ENCODE measurements at places on chromosomes 7 and 10.

GRCh38 chr7:105364684-105365083 is 24.0 kb downstream of the SRPK2 start:
- no peak for DNase-seq

GRCh38 chr7:30862995-30863705 is 48.5 kb upstream of the AQP1 start:
- DNase-seq: no peak

GRCh38 chr7:34057956-34058355 is 152.6 kb downstream of the BMPER start:
- DNase-seq: no peak

DNA sequence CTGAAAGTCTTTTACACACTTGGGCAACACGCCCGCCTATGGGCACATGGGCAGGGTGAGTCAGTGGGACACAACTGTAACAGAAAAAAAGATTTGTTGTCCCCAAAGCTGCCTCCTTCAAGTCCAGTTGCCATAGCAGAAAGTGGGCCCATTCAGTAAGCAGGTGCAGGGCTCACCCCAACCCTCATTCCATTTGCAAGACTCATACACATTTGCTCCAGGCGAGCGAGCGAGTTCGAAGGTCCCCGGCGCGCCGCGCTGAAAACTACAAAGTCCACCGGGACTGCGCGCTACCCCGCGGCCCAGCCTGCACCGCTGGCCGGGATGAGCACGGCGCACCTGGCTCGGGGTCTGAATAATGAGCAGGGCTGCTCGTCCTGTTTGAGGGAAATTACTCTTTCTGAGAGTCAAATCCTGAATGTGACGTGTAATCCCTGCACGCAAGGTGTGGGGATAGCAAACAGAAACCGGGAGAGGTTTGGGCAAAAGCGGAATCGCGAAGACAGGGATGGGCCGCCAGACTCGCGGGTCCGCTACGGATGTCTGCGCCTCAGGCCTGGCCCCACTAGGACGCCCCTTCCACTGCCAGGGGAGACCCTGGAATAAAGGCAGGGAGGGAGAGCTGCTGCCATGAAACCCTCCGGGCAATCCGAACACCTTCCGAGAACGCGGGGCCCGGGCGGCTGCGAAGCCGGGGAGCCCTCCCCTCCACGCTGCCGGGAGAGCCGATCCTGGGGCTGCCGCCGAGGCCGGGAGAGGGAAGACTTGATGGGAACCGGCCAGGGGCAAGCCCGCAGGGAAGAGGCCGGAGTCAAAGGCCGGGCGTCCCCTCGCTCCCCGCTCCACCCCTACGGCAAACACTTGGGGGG is 982 bp downstream of the COBL start:
- peak; percentile 9 for DNase-seq

GRCh38 chr7:43876241-43876640 is 6.9 kb upstream of the MRPS24 start:
- DNase-seq: no peak

DNA sequence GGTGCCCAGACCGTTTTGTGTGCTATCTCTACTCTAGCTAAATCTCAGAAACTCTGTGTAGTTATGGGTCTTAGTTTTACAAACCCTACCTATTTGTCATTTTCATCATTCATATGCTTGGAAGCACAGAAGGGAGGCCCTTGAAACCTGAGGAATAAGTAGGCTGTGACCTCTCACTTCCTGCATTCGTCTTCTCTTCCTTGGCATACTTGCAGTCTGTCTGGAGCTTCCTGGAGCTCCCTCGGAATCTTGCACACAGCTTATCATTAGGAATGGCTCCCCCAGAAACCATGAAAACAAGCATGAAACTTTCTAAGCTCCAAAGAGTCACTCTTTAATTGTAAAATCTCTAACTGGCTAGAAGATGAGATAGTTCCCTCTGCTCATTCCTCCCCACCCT is 376.9 kb upstream of the MYO3A start:
- DNase-seq: no peak

DNA sequence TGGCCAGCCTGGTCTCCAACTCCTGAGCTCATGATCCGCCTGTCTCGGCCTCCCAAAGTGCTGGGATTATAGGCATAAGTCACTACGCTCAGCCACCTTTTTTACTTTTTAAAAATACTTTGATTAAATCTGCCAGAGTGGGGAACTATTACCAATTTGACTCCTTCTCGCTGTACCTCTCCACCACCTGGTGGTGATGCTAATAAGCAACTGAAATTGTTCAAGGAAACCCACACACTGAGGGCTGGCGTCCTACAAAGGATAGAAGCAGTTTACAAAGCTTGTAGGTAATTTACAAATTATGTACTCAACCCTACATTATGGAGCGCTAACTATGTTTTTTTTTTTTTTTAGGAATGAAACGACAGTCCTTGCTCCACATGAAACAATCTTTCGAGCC is 111.1 kb downstream of the CPED1 start:
- DNase-seq: no peak

DNA sequence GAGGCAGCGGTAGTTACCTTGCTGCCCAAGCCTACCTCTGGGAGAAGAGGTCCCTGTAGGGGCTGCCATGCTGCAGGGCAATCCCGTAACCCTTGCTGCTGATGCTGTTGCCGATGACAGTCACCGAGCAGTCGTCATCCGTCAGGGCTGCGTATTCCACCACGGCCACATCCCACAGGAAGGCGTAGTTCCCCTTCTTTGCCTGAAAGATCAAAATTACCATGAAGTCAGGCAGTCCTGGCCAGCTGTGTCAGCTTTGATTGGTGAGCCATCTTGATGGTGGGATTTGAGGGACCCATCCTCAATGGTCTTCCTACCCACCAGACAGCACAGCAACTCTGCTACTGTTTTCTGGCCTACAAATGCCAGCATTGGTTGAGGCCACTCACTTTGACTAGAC is 746.8 kb downstream of the GRID1 start:
- DNase-seq: no peak

DNA sequence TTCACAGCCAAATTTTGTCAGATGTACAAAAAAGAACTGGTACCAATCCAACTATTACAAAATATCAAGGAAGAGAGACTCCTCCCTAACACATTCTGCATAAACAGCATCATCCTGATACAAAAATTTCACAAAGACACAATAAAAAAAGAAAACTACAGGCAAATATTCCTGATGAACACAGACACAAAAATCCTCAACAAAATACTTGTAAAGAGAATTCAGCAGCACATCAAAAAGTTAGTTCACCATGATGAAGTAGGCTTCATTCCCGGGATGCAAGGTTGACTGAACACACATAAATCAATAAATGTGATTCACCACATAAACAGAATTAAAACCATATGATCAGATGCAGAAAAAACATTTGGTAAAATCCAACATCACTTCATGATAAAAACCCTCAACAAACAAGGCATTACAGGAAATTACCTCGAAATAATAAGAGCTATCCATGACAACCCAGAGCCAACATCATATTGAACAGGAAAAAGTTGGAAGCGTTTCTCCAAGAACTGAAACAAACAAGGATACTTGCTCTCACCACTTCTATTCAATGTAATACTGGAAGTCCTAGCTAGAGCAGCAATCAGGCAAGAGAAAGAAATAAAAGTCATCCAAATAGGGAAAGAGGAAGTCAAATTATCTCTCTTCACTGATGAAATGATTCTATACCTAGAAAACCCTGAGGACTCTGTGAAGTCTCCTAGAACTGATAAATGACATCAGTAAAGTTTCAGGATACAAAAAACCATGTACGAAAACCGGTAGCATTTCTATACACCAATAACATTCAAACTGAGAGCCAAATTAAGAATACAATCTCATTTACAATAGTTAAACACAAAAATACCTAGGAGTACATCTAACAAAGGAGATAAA is 223.1 kb downstream of the REEP3 start:
- DNase-seq: no peak

DNA sequence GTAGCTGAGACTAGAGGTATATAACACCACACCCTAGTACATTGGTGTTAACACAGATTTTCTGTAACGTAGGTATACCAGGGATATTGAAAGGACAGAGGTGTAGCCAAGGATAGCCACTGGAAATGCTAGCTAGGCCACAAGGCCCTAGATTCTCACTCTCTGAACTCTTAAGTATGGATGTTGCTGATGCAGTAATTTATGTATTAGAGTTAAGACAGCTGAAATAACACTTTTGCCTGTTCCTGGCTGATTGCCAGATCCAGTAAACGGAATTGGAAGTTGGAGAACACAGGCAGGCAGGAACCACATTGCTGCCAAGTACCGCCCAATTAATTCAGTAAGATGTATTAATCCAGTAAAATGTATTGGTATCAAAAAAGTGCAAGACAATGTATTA is 1.8 kb downstream of the CALU start:
- DNase-seq: no peak

- no peak for DNase-seq
These were observed 86.7 kb upstream of the PRKAR2B start for GRCh38 chr7:106957766-106958165.

DNA sequence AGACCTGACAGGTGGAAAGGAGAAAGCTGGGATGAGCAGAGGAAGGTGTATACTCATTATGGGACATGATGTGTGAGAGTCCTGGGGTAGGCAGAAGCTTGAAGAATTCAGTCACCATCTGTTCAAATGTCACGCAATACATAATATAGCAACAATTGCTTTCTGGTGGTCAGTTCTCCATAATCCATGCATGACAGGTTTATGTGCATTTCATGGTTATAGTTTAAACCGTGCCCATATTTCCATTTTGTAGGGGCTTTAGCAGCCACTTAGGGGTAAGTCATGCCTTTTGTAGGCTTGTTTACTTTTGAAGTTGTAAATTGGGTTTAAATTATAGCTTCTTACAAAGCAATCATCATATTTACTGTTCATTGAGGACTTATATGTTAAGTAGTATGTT is 158.8 kb downstream of the NXPH1 start:
- no peak for DNase-seq

DNA sequence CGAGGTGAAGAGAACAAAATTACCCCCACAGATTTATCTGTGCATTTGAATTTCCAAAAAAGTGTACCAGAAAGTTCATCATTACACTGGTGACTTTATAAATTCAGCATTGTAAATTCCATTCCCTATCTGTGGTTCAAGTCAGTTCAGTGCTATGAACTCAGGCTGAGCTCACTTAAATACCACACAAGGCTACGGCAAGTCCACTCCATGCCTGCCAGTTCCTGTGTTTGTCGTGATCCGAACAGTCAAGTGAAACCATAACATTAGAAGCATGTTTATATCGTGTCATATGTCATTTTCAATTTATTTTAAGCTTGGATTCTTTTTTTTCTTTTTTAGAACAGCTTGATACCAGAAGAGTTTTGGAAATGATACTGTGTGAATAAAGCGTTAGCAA is 14.8 kb downstream of the MBL2 start:
- DNase-seq: no peak

- DNase-seq: no peak
These were observed 28.8 kb downstream of the XPNPEP1 start for GRCh38 chr10:109894516-109894915.

GRCh38 chr10:7512487-7512886 is 101.7 kb upstream of the SFMBT2 start:
- DNase-seq: no peak

DNA sequence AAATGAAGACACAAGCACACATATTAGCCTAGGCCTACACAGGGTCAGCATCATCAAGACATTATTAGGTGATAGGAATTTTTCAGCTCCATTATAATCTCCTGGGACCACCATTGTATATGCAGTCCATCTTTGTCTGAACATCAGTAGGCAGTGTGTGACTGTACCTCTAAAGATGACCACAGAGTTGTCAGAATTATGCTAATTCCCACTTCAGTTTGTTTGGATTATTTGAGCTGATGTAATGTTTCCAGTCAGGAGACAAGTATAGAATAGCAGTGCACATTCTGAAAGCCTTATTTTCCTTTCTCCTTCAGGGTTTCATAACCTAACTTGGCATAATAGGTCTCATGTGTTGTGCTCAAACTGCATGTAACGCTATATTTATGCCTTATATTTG is 306.4 kb downstream of the NXPH1 start:
- DNase-seq: no peak

GRCh38 chr7:87413951-87414793 is 61.3 kb downstream of the ABCB4 start:
- no peak for DNase-seq

- no peak for DNase-seq
These were observed 11.9 kb upstream of the ERVW-1 start for GRCh38 chr7:92489634-92490033.

DNA sequence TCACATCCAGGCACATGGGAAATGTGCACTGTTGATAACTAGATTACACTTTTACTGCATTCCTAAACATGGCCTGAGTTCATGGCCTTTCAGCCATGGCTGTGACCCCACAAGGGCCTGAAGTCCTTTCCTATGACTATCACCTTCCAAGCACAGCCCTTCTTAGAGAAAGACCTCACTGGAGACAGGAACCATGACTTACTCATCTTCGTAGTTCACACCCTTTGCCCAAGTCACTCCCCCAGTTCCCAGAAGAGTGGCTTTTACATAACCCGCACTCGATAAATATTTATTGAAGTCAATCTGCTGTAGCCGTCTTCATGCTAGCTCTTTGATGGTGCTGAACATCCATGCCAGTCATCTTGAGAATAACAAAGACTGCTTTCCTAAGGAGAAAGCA is 632.5 kb upstream of the NRP1 start:
- no peak for DNase-seq

- DNase-seq: no peak
These were observed 145.4 kb upstream of the FAM171A1 start for GRCh38 chr10:15516256-15517085.

- DNase-seq: no peak
These were observed 525 bp downstream of the UBE2D4 start for GRCh38 chr7:43926798-43927123.

DNA sequence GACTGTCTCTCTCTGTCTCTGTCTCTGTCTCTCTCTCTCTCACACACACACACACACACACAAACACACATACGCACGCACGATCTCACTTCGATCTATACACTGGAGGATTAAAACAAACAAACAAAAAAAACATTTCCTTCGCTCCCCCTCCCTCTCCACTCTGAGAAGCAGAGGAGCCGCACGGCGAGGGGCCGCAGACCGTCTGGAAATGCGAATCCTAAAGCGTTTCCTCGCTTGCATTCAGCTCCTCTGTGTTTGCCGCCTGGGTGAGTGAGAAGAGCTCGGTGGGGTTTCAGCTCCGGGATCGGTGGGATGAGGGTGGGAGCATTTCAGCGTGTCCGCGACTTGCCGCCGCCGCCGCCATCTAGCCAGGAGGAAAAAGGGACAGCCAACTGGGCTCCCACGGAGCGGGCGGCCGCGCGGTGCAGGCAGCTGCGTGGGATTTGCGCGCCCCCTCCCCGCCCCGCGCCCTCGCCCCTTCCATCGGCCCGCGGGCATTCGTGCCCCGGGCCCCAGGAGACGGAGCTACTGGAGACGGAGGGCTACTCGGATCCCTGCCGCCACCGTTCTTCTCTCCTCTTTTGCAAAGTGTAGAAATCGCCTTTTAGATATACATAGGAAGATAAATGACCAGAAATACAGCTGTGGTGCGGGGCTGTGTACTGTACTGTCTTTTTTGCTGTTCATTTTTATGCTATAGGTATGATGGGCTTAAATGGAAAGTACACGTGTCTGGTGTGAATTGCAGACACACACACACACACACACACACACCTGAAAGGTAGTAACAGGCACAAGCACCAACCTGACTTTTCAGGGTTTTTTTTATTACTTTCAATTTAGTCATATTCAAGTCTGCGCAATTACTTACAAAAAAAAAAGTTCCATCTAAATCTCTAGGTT is 581 bp downstream of the PTPRZ1 start:
- no peak for DNase-seq

Data from stimulated activated CD4-positive, alpha-beta T cell treated with anti-CD3 and anti-CD28 coated beads, Interleukin-15, amount 100 ng/mL, for 24 hours (primary cell).